Stimulated activated CD8-positive, alpha-beta memory T cell treated with anti-CD3 and anti-CD28 coated beads, Interleukin-12 subunit alpha, Interleukin-12 subunit beta, amount 100 ng/mL, for 1 hour (primary cell): ENCODE measurements at places on chromosomes 1 and 21.
A peak's percentile ranks its signal among the peaks of the same experiment; 100 is the strongest.

GRCh38 chr1:199978408-199978940, 49.0 kb upstream of the NR5A2 start:
- no peak for DNase-seq

DNA sequence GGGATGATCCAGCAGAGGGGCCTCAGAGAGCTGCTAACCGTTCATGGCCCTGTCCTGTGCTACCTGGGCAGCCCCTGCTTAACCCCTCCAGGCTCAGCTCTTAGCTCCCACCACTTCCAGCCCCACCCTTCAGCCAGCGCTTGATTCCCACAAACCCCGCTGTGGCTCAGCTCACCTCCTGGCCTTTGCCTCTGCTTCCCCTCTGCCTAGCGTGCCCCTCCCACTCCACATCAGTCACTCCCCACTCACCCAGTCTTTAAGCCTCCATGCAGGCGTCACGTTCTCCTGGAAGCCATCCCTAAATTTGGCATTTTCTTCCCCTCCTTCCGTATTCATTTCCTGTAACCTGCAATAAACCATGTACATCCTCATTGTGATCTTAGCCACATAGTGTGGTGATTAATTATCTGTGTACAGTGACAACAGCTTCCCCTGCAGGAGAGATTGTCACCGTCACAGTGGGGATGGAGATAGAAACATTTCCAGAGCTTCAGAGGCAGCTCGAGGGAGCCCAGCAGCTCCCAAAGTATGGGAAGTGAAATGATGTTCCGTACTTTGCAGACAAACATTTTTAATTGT, 65.5 kb downstream of the EPHB2 start:
- no peak for DNase-seq

DNA sequence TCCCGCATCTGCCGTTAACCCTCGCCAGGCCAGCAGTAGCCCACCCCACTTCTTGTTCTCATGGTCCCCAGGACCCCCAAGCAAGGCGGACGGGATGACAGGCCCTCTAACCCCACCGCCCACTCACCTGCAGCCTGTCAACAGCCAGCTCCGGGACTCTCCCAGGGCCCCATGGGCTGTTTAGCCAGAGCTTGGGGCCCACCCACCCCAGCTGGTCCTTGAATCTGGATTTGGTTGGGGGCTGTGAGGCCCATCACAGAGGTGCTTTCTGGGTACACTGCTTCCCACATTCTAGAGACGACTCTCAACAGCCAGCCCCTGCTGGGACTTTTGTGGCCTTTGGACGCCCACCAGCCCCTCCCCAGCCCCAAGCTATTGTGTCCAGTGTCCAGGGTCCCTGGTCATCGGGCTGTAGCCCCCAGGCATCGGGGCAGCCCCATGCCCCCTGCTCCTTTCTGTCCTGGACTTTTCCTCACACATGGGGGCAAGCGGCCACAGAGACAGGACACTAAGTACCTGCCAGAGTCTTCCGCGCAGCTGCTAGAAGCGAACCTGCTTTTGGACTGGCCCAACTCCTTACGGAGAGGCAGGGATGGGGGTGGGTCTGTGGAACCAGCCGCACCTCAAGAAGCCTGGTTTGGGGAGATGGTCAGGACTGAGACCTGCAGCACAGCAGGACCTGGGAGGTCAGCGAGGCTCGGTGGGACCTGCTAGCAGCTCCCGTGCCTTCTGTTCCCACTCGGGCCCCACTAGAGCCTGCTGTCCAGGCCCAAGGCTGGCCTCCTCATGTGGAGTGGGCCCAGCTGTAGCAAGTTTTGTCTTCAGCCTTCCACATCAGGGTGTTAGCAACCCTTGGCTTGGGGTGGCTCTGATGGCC, 208.1 kb upstream of the VAMP3 start:
- no peak for DNase-seq

- DNase-seq = no peak
Observed at GRCh38 chr1:248842781-248843331, 4.8 kb downstream of the ZNF672 start.

GRCh38 chr1:41559331-41559730, 74.8 kb upstream of the EDN2 start:
- no peak for DNase-seq

DNA sequence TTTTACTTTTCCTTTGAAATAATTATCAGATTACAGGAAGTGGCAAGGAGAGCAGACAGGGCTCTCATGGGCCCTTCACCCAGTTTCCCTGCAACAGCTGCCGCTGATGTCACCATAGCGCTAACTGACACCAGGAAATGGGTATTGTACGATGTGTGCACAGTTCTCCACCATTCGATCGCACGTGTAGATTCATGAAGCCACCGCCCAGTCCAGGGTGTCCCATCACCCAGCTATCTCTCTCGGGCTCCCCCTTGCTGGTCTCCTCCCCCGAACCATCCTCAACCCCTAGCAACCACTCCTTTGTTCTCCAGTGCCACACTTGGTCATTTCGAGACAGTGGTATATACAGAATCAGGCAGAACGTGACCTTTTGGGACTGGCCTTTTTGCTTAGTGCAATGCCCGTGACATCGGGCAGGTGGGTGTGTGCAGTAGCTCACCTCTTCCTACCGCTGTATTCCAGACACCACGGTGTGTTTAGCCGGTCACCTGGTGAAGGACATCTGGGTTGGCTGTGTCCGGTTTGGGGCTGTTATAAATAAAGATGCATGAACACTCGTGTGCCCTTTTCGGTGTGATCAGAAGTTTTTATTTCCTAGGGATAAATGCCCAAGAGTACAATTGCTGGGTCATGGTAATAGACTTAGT, 118.4 kb downstream of the CRYAA start:
- no peak for DNase-seq

- DNase-seq = no peak
Observed at GRCh38 chr1:161791904-161792655, 26.0 kb downstream of the ATF6 start.

GRCh38 chr1:182206626-182207239, 145.2 kb upstream of the ZNF648 start:
- no peak for DNase-seq

- DNase-seq = no peak
Observed at GRCh38 chr1:46211051-46211450, 7.9 kb downstream of the LURAP1 start.

GRCh38 chr1:154682254-154682653, 74.3 kb upstream of the ADAR start:
- DNase-seq = no peak

- DNase-seq = no peak
Observed at GRCh38 chr1:167562702-167563101, 9.1 kb upstream of the CREG1 start.

GRCh38 chr1:151838222-151839081, 1.2 kb downstream of the C2CD4D start:
- DNase-seq = no peak

- DNase-seq = no peak
Observed at GRCh38 chr1:34265396-34265795, 88.7 kb downstream of the C1orf94 start.

DNA sequence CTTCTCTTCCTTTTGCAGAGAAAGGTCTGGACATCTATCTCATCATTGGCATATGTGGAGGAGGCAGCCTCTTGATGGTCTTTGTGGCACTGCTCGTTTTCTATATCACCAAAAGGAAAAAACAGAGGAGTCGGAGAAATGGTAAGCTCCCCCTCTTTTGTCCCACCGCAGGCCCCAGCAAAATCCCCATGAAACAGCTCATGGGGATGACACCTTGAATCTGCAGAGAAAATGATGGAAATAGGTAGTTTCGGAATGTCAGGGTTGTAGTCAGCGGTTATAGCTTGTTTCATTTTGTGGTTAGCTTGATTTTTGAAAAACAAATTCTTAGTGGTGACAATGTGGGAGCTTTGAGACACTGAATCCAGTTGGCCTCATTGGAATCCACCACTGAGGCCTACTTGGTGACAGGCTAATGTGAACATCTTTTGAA, 10.3 kb downstream of the CD2 start:
- DNase-seq = no peak

DNA sequence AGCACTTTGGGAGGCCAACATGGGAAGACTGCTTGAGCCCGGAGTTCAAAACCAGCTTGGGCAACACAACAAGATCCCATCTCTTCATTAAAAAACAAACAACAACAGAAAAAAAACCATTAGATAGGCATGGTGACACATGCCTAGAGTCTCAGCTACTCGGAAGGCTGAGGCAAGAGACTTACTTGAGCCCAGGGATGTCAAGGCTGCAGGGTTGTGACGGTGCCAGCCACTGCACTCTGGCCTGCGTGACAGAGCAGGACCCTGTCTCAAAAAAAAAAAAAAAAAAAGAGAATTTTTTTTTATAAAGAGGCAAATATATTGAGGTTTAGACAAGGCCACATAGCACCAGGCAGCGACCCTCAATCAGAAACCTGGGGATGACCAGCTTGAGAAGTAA, 62.7 kb downstream of the HSF2BP start:
- DNase-seq = no peak

- DNase-seq = no peak
Observed at GRCh38 chr1:229714964-229715603, 89.0 kb downstream of the URB2 start.

GRCh38 chr21:46518983-46519583, 60.4 kb downstream of the DIP2A start:
- DNase-seq = no peak

GRCh38 chr1:153251562-153251961, 7.9 kb upstream of the LORICRIN start:
- no peak for DNase-seq

DNA sequence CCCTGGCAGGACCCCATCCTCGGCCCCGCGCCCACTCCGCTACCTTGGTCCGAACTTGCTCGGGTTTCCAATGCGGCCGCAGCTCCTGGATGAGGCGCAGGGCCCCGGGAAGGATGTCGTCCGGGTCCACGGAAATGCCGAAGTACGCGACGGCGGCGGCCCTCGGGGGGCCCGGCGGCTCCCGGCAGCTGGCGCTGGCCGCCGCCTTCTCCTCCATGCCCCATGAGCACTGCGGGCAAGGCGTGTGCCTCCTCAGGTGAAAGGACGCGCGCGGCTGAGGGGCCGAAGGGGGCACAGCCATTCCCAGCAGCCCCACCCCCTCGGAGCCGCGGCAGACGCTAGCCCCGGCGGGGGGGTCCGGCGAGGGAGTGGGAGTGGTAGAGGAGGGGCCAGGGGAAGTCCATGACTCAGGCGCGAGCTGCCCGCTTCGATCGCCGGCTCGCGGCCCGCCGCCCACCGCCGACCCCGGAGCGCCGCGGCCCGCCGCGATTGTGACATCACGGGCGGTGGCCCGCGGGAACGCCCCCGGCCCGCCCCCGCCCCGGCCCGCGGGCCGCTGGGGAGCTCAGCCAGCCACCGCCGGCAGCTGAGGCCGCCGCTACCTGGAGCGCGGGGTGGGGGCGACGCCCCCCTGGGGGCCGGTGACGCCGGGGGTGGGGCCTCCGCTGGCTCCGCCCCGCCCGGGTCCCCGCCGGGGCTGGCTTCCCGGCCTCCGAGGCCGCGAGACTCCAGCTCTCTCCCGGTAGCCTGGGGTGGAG, at the start of gene ETNK2:
TSS of gene ETNK2 (minus strand) at position 493 of the 758 bp plus-strand sequence. CDS start at position 301, 192 bp downstream.
- peak; percentile 9 for DNase-seq

DNA sequence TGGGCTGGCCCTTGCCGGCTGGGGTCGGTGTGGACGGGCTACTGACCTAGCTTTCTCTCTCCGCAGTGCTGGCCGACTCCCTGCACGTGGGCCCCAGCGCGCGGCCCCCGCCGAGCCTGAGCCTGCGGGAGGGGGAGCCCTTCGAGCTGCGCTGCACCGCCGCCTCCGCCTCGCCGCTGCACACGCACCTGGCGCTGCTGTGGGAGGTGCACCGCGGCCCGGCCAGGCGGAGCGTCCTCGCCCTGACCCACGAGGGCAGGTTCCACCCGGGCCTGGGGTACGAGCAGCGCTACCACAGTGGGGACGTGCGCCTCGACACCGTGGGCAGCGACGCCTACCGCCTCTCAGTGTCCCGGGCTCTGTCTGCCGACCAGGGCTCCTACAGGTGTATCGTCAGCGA, 34.9 kb downstream of the PTGFRN start:
- DNase-seq = no peak

GRCh38 chr1:54885807-54886723, 930 bp downstream of the DHCR24 start:
- no peak for DNase-seq

DNA sequence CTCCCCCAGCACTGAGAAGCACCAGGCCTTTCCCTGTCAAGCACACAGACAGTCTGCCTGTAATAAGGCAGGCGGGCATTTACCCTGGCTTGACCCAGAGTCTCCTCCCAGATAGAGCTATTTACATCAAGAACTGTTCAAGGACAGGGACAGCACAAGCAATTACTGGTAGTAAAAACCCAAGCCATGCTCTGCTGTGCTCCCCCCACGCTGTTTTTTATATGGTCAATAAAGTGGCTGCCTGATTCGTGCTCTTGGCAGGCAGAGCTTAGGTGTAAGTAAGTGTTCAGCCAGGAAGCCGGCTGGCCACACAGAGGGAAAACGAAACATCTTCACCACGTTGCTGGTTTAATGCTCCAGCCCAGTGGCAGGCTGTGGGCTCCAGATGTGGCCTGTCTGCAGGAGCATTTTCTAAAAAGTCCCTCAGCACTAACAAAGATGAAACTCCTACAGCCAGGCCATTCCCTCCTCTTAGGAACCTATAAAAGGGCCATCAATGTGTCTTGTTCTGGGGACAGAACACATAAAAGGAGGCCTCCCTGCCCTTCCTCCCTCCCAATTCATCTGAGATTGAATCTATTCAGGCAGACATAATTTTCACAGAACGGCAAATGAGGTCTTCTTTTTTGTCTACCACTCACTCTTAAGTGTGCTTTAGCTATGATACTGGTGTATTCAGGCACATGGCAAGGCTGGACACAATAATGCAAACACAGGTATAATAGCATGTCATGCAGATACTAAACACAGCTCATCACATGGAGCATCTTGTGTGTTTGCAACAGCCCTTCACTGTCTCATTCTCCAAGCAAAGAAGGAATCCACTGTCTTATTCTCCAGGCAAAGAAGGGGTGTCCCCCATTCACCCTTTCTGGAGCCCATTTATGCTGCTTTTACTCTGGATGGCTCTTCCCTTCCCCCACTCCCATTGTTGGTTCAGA, 378.9 kb downstream of the HHAT start:
- no peak for DNase-seq
